ENCODE measurements at places on chromosomes 1 and 21.

DNA sequence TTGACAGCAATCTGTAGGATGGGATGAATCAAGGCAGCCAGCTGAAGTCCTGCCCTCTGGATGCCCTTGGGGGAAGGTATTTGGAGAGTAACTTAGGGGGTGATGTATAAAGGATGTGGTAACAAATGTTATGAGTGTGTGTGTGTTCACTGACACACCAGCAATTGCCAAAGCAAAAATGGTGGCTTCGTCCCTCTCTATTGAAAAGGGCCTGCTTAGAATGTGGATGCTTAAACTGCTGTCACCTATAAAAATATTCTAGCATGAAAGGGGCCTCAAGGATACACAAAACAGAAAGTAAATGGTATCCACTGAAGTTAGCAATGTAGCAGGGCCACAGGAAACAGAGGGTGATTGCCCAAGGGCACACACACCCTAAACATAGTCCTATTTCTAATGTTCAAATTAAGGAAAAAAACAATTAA, 15.1 kb upstream of the AIM2 start:
- no peak for DNase-seq

GRCh38 chr1:148310807-148311206, 158.7 kb upstream of the NBPF11 start:
- DNase-seq, result no peak

DNA sequence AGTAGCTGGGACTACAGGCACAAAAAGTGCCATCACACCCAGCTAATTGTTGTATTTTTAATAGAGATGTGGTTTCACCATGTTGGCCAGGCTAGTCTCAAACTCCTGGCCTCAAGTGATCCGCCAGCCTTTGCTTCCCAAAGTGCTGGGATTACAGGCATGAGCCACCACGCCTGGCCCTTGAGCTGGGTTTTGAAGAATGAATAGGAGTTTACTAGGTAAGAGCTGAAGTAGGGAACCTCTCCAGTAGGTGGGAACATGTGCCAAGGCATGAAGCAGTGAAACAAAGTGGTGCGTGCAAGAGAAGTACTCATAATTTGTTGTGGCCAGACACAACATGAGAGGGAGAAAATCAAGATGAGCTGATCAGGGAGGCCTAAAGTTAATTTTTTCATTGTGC, 55.8 kb downstream of the MAST2 start:
- no peak for DNase-seq

- no peak for DNase-seq
Observed at GRCh38 chr1:85240174-85240601, 19.3 kb downstream of the C1orf52 start.

DNA sequence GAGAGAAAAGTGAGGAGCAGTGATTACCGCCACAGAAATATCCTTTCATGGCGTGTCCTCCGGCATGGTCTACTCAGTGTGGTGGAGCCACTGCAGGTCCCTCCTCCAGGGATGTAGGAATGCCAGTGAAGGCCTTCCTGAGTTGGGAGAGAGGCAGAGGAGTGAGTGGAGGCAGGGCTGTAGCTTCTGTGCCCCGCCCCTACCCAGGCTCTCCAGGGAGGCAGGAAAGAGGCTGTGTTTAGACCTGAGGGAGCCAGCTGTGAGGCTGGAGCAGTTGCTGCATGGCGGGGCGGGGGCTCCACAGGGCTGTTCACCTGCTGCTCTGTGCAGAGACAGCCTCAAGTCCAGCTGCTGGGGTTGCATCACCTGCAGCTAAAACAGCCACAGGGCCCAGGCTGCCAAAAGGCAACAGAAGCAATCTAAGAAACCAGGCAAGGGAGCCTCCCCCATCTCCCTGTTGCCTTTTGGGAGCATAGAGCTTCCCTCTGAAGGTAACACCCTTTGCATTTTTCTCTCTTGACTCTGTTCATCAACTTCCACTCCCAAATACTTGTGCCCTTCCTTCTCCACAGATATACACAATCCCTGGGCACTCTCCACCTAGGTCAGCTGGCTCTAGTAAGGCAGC, 801 bp upstream of the ANXA9 start:
- no peak for DNase-seq

GRCh38 chr1:94909486-94909885, 17.4 kb downstream of the CNN3 start:
- no peak for DNase-seq
